GM10248 (cell line): ENCODE measurements at places on chromosomes 6 and 20.

- DNase-seq: no peak
Observed at GRCh38 chr6:42406306-42407280, 45.1 kb downstream of the TRERF1 start.

DNA sequence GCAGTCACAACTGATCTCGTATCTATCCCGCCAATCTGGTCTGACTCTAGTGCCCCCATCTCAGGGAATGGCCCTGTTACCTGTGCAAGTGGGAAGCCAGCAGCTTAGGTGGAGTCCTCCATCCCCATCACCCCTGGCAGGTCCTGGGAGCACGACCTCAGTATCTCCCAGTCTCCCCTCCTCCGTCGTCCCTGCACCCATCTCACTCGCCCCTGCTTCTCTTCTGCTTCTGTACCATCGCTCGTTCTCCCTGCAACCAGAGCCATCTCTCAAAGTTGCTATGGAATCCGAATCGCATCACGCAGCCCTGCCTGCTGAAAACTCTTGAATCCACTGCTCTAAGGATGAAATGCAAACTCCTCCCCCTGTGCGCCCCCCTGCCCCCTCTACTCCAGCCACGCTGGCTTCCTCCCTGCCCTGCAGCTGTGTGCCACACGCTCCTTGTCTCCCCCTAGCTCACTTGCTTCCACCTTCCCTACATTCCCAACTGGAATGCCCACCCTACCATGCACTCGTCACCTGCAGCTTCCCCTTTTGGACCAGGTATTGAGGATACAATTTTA is 64.0 kb upstream of the PTGIS start:
- DNase-seq: no peak

- DNase-seq: no peak
Observed at GRCh38 chr20:11372876-11373790, 544.6 kb upstream of the BTBD3 start.

DNA sequence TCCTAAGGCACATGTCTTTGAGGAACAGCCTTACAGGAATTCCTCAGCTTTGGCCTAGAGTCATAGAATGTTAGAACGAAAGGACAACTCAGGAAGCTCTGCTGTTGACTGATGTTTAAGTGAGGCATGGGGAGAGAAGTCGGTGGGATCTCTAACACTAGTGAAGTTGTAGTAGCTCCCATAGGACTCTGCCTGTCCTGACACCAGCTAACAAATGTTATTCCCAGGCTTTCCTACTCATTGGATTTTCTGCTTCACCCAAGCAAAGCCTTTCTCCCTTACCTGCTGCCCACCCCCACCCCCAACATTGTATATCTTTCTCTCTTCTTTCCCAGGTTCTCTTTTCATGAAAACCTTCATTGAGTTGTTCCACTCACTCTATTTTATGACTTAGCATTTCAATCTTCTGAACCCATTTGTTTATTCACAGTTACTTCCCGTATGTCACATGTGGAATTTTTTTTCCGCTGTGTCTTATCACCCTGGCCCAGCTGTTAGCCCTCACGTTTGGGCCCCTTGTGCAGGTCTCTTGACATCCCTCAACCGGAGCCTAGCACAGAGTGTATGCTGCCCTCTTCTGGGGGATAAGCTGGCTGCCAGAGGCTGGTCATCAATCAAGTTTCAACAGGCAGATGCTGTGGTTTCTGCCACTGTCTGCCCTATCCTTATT is 39.2 kb upstream of the RNF8 start:
- peak; percentile 62 for DNase-seq

GRCh38 chr6:45966797-45967196 is 48.9 kb downstream of the CLIC5 start:
- DNase-seq: no peak

- no peak for DNase-seq
Observed at GRCh38 chr6:132715204-132715603, 1.3 kb upstream of the VNN1 start.

DNA sequence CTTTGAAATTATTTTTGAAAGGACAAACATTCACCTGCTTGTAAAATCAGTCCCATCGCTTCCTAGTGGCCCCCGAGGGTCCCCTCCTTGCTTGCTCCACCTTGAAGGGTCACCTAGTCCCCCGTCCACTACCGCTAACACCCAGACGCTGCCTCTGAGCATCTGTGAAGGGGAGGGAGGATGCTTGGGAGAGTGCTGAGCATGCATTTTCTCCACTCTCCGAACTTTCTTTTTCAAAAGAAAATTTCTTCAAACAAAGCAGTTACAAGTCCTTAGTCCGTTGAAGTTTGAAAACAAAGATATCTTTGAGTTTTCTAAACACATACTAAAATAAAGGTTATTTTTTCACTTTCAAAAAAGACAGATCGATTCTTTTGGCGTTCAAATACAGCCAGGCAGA is 224.3 kb upstream of the ARID1B start:
- no peak for DNase-seq

- peak; percentile 39 for DNase-seq
Observed at GRCh38 chr6:31126396-31127175, 6.3 kb upstream of the CDSN start.

DNA sequence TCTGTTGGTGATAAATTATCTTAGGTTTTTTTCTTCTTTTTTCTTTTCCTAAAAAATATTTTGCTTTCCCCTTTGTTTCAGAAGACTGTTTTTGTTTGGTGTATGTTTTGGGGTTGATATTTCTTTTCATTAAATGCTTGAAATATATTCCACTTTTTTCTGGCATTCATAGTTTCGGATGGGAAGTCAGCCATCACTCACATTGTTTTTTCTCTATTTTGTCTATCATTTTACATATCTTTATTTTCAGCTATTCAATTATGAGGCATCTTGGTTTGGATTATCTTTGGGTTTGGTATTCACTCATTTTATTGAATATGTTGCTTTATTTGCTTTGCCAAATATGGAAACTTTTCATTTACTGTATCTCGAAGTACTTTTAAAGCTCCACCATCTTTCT is 600.5 kb upstream of the EYS start:
- no peak for DNase-seq

DNA sequence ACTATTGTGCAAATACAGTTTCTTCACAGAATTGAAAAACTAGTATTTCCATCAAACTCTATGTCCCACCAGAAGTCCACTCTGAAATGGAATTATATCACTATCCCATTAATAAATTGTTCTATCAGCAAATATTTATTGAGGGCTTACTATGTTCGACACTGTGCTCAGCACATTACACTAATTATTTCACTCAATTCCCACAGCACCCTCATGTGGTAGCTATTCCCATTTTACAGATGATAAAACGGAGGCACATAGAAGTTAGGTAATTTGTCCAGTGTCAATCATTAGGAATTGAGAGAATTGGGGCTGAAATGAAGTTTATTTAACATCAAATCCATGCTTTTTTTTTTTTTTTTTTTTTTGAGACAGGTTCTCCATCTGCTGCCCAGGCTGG is 52.5 kb downstream of the MKKS start:
- no peak for DNase-seq

GRCh38 chr6:79461205-79461604 is 76.0 kb downstream of the LCA5 start:
- DNase-seq: no peak

- no peak for DNase-seq
Observed at GRCh38 chr6:107198631-107199416, 83.5 kb upstream of the BEND3 start.

DNA sequence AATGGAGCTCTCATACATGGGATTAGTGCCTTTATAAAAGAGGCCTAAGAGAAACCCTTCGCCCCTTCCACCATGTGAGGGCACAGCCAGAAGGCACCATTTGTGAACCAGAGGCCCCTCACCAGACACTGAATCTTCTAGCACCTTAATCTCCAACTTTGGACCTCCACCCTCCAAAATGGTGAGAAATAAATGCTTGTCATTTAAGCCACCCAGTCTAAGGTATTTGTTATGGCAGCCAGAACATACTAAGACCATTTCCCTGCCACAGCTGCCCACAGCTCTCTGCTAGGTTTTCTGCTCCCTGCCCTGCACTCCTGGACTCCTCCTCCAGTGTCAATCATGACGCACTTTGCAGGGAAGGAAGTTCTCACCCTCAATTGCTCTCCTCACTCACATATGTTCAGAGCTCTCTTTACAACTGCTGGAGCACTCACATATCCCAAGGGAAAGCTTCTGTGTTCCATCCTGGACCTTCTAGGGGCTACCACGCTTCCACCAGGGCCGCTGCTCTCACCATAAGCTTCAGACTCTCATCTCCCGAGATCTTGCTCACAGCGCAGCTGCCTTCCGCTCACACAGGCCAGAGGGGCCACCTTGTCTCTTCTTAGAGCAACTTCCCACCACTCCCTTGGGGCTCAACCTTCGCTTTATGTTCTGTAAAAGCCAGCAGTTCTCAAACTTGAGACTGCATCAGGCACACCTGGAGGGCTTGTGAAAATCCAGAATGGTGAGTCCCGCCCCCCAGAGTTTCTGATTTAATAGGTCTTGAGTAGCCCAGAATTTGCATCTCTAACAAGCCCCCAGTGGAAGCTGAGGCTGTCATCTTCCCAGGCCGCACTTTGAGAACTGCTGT is 1.6 kb upstream of the LY86 start:
- DNase-seq: peak; percentile 65

DNA sequence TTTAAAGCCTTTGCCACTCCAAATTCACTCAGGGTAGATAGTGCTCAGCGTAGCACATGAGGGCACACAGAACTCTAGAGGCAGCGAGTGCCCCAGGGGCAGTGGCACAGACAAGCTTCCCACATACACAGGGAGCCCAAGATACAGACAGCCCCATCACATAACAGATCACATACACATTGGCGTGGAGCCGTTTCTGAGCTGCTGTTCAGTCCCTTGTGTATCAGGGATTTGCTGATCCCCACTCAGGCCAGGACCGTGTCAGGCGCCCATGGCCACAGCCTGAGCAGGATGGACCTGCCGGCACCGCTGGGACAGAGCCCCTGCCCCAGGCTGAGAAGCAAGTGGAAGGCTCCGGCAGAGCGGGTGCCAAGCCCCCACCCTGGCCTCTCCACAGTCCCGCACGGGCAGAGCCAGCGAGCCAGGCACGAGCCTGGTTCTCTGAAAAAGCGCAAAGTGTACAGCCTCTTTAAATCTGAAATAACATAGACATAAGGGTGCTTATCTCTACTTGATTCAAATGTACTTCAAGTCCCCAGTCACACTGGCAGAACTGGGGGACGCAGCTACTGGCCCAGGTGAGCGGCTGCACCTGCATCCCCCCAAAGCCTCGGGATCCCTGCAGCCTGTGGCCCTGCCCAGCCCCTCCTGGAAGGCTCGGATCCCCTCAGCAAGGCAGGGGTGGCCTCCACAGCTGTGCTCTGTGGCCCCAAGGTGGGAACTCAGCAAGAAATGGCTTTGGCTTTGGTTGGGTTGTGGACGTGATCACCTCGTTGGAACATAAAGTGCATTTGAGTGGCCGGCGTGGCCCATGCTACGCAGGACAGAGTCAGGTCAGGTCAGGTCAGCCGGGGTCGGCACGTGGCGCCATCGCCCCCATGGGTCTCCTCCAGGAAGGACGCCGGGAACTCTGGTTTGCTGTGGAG is 231.3 kb downstream of the ERMARD start:
- no peak for DNase-seq

GRCh38 chr20:62832212-62832922 is 15.5 kb downstream of the COL9A3 start:
- peak; percentile 67 for DNase-seq

DNA sequence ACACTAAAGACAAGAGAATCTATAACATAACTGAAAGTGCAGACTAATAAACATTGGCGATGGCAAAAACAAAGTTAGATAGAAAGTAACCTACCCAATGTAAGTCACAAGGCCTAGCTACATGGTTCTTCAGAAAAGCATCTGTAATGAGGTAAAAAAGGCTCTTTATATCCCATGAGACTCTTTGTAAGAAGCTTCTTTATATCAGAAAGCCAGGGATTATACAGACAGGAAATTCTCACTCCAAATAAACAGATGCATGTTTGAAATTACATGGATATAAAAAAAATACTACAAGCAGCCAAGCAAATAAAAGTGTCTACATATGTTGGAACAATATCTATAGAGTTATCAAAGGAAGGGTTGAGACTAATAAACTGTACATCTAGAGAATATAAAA is 284.9 kb upstream of the NRSN1 start:
- DNase-seq: no peak

GRCh38 chr20:4689220-4689619 is 32.5 kb upstream of the PRND start:
- no peak for DNase-seq

- no peak for DNase-seq
Observed at GRCh38 chr6:163600781-163601180, 186.3 kb downstream of the QKI start.

- no peak for DNase-seq
Observed at GRCh38 chr6:83442752-83443151, 11.9 kb upstream of the ME1 start.

GRCh38 chr6:14816116-14816859 is 429.6 kb upstream of the JARID2 start:
- DNase-seq: no peak

DNA sequence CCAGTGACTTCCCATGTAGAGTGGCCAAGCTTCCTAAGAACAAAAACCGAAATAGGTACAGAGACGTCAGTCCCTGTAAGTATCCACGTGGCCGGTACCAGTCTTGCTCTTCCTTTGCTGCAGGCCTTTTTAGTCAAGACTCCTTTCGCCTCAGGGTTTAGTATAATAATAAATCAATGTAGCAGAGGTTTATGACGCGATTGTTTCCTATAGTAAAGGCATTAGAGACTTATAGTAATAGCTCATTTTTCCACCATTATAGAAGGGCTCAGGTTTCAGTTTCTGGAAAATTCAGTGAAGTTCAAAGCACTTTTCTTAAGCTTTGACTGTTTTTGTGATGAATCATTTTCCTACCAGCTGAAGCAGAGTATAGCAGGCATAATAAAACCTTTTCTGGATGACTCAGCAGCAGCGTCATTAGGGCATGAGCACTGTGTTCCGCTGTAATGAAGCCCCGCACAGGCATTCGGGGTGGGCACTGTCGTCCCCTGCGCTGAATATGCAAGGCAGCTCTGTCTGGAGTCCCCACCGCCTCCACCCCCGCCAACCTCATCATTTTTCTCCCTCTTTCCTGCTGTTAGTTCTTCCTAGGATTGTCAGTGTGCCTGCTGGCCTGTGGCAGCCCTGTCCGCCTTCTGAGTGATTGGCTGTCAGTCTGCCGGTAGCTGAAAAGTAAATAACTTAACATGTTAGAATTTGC is 51.3 kb downstream of the PTPN1 start:
- no peak for DNase-seq

DNA sequence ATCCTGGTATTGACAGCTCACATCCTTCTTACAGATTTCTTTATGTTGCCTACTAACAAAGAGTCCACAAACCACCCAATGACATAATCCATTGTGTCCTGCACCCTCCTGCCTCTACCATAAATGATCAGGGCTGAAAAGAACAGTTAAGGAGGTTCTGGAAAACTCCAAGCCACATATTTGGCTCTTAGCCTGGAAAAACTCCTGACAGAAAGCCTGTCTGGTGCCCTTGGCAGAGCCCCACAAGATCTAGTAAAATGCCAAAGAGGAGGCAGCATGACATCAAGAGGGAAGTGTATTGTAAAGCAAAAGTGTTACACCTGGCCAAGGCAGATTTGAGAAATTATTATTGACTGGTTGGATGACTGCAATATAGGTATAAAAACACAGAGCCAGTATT is 126.4 kb upstream of the VGLL2 start:
- no peak for DNase-seq

- no peak for DNase-seq
Observed at GRCh38 chr6:7154341-7155139, 46.8 kb downstream of the RREB1 start.
